Caco-2 (cell line): ENCODE measurements at places on chromosomes 11 and 22. TPM values are rescaled to one million over a fixed set of nuclear protein-coding genes. Genes with fewer than 3 reads are reported as not detected.

Gene UBQLNL
- not detected in 2 replicates for total RNA-seq

Gene TMEM109
- 82.3 and 91.9 TPM in 2 replicates for total RNA-seq

Gene MMP3
- 0.42 TPM in 1 of 2 replicates, not detected in the other for total RNA-seq

Gene TSKU
- total RNA-seq = 38.6 and 40.6 TPM in 2 replicates

Gene TMEM126A
- total RNA-seq = 35.5 and 37.7 TPM in 2 replicates

Gene MUC15
- 0.63 and 0.70 TPM in 2 replicates for total RNA-seq

Gene OR52A1
- total RNA-seq = not detected in 2 replicates
